ENCODE measurements at places on chromosomes 3 and 15. TPM values are rescaled to one million over a fixed set of nuclear protein-coding genes. Genes with fewer than 3 reads are reported as not detected.

The SI gene
- polyA plus RNA-seq, result not detected

The SENP8 gene
- polyA plus RNA-seq, result 4.4 TPM

The RHOV gene
- polyA plus RNA-seq, result 0.13 TPM

The UBXN7 gene
- polyA plus RNA-seq, result 21.2 TPM

The FAM219B gene
- 67.9 TPM for polyA plus RNA-seq

The AGBL1 gene
- polyA plus RNA-seq, result not detected

The HYAL3 gene
- 1.5 TPM for polyA plus RNA-seq

The PLA2G4E gene
- polyA plus RNA-seq, result not detected

The RTP3 gene
- polyA plus RNA-seq, result not detected

The ZDHHC19 gene
- 4.9 TPM for polyA plus RNA-seq

The A4GNT gene
- not detected for polyA plus RNA-seq

The ADAMTS17 gene
- 1.3 TPM for polyA plus RNA-seq

The CACNA2D2 gene
- 2.8 TPM for polyA plus RNA-seq

The STXBP5L gene
- 2.8 TPM for polyA plus RNA-seq

The PLXND1 gene
- 55.2 TPM for polyA plus RNA-seq

The ZBBX gene
- 0.20 TPM for polyA plus RNA-seq

The VGLL4 gene
- polyA plus RNA-seq, result 110 TPM

The UROC1 gene
- 0.06 TPM for polyA plus RNA-seq

The GPR62 gene
- 0.22 TPM for polyA plus RNA-seq

The MCTP2 gene
- 0.86 TPM for polyA plus RNA-seq

The SHC4 gene
- polyA plus RNA-seq, result 0.38 TPM

The HCLS1 gene
- polyA plus RNA-seq, result 11.6 TPM

The DUOXA2 gene
- polyA plus RNA-seq, result 0.17 TPM

The THRB gene
- polyA plus RNA-seq, result 6.5 TPM

The RASA2 gene
- 6.9 TPM for polyA plus RNA-seq

The WDR49 gene
- polyA plus RNA-seq, result 0.12 TPM

The AGTR1 gene
- 21.7 TPM for polyA plus RNA-seq

The GOLGA8T gene
- polyA plus RNA-seq, result not detected

The FEZF2 gene
- not detected for polyA plus RNA-seq
